ENCODE measurements at places on chromosomes 1 and 21. TPM values are rescaled to one million over a fixed set of nuclear protein-coding genes. Genes with fewer than 3 reads are reported as not detected.

The PAQR6 gene
- total RNA-seq = 3.7 TPM

The LCE1E gene
- total RNA-seq = not detected

GRCh38 chr1:92862605-92863004 lies 30.8 kb downstream of the RPL5 start:
- DNase-seq = no peak

DNA sequence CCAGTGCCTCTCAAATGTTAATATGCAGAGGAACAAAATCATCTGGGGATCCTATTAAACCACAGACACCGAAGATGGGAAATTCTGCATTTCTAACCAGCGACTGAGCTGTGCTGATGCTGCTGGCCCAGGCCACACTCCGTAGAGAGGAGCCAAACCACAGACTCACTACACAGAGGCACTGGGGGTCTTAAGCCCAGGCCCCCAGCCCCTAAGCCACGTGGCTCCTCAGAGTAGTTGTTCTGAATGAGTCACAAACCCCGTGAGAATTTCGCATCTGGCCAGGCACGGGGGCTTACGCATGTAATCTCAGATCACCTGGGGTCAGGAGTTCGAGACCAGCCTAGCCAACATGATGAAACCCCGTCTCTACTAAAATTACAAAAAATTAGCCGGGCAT lies 2.8 kb upstream of the CELA2A start:
- DNase-seq = no peak
